ENCODE measurements at places on chromosomes 4 and X. TPM values are rescaled to one million over a fixed set of nuclear protein-coding genes. Genes with fewer than 3 reads are reported as not detected.

EPHA5 gene
- total RNA-seq, result 1.3 TPM

PCYT1B gene
- 0.90 TPM for total RNA-seq

UGT8 gene
- 0.14 TPM for total RNA-seq

PDK3 gene
- 5.9 TPM for total RNA-seq

- H3K4me3 ChIP-seq, result no peak overlapping the region
- no peaks in the 10 kb centered on the region for H3K27me3 ChIP-seq
- H3K27ac ChIP-seq, result no peak overlapping the region
These were observed 37.7 kb upstream of the LRBA start for GRCh38 chr4:151052785-151053184.

- H3K4me3 ChIP-seq, result no peak overlapping the region
- no peaks in the 10 kb centered on the region for H3K36me3 ChIP-seq
- H3K4me1 ChIP-seq, result no peaks in the 10 kb centered on the region
- DNase-seq, result peak; percentile 28
These were observed 309.3 kb downstream of the ANK2 start for GRCh38 chr4:113358784-113359183.

DNA sequence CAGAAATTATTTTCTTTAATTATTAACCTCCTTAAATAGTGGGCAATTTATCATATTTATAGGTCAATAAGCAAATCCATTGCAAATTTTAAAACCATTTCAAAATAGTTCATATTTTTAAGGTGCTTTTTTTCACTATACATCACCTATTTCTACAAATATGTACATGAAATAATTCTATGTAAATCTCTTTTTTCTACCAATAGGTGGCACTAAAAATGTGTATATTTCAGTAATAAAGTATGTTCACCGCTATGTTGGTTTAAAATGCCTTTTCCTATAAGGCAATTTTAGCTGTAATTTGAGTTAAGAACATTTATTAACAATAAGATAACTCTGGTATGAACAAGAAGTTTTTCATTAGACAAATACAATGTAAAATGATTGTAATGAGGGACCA, 672.2 kb downstream of the KCTD8 start:
- no peaks in the 10 kb centered on the region for H3K36me3 ChIP-seq
- DNase-seq, result peak; percentile 24
- H3K4me1 ChIP-seq, result no peaks in the 10 kb centered on the region
- H3K27me3 ChIP-seq, result no peaks in the 10 kb centered on the region
- no peak overlapping the region for H3K27ac ChIP-seq

GRCh38 chr4:121034017-121034416, 38.3 kb downstream of the NDNF start:
- H3K4me3 ChIP-seq, result no peak overlapping the region
- H3K4me1 ChIP-seq, result no peaks in the 10 kb centered on the region
- H3K27me3 ChIP-seq, result no peaks in the 10 kb centered on the region
- H3K36me3 ChIP-seq, result no peaks in the 10 kb centered on the region

GRCh38 chr4:1290165-1290977, 680 bp downstream of the MAEA start:
- H3K27me3 ChIP-seq, result no peaks in the 10 kb centered on the region
- H3K27ac ChIP-seq, result peak overlapping the region; percentile 67
- peak; percentile 23 for DNase-seq
- H3K36me3 ChIP-seq, result no peaks in the 10 kb centered on the region

DNA sequence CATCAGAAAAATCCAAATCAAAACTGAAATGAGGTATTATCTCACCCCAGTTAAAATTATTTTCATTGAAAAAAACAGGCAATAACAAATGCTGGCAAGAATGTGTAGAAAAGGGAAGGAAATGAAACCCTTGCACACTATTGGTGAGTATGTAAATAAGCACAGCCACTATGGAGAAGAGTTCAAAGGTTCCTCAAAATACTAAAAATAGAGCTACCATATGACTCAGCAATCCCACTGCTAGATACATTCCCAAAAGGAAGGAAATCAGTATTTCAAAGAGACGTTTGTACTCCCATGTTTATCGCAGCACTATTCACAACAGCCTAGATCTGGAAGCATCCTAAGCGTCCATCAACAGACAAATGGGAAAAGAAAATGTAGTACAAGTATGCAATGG, 932.4 kb downstream of the PCDH18 start:
- H3K36me3 ChIP-seq, result no peaks in the 10 kb centered on the region
- no peak overlapping the region for H3K27ac ChIP-seq
- H3K27me3 ChIP-seq, result no peaks in the 10 kb centered on the region
- H3K4me1 ChIP-seq, result no peaks in the 10 kb centered on the region
- H3K4me3 ChIP-seq, result no peak overlapping the region
- no peak for DNase-seq

DNA sequence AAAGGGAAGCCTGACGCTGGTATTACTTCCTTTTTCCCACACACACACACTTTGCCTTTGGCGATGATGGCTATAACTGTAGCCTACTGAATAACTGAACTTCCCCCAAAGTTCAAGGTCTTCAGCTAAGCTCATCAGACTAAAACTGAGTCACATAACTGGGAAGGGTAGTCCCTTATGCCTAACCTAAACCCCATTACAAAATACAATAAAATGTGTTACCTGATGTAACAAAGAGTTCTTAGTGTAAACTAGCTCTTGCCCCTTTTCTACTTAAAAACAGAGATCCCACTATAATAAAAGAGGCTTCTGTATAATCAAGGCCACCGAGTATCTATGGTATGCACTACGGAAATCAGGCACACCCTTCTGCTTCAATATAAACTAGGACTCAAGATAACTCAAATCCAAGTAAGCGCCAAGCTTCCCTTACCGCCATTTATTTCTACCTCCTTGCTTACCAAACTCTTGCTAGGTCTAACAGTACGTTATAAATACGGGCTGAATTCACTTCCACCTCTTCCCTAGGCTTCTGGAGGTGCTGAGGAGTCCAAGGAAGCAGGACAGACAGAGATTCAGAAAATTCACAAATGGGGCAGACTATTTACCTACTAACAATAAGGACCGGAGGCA, 2.4 kb downstream of the OTUD4 start:
- peaks cover 2% of the 10 kb centered on the region for H3K36me3 ChIP-seq
- H3K27me3 ChIP-seq, result no peaks in the 10 kb centered on the region
- peaks cover 18% of the 10 kb centered on the region for H3K4me1 ChIP-seq
- H3K27ac ChIP-seq, result peak overlapping the region; percentile 78

DNA sequence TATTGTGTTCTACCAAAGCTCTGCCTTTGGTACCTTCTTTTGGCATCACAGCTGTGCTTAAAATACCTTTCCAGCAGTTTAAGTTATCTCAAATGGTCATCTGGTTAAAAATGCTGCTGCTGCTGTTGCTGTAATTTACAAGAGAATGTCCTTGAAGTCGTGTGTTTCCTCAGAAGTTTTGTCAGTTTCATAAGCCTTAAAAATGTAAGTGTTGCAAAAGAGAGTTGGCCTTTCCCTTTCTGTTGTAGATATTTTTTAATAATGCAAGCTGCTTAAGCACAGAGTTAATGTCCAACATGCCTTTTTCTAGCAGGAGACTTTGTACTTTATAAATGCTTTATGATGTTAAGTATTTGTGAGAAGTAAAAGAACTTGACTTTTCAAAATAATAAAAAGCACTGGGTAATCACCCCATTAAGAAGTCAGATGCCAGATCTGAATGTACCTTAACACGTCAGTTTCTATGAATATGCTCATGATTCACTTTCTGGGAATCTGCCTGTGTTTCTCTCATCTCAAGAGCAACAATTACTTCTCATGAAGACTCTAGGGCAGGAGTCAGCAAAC, 35.3 kb upstream of the TENM3 start:
- no peaks in the 10 kb centered on the region for H3K4me1 ChIP-seq
- no peaks in the 10 kb centered on the region for H3K27me3 ChIP-seq
- DNase-seq, result no peak
- H3K36me3 ChIP-seq, result no peaks in the 10 kb centered on the region
- H3K27ac ChIP-seq, result no peak overlapping the region

DNA sequence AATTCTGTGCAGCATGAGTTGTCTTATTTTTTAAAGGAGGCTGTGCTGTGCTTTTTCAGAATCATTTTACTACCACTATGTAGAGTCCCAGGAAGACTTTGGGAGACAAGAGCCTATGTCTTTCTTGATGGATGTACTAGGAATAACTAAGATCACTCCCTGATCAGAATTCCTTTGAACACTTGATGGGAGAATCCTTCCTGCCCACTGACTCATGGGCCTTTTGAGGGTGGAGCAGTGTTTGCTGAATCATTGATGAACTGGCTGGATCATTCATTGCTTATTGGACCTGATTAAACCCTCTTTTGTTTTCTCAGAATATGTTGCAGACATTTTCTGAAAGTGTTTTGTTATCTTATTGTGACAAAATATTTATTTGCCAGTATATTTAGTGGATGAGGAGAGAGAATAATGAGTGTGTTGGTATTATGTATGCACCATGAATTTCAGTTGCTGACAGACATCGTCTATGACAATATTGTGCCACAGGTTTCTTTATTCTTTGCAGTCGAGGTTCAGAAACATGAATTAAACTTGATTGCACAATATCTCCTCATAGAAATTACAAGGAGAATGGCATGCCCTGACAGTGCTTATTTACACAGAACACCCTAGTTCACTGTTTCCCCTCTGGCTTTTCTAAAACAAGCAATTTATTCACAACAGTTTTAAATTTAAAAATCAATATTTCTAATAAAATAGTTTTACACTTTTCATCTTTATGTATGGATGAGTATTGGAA, 36.3 kb downstream of the POU4F2 start:
- no peaks in the 10 kb centered on the region for H3K36me3 ChIP-seq
- H3K27ac ChIP-seq, result no peak overlapping the region
- no peaks in the 10 kb centered on the region for H3K27me3 ChIP-seq
- no peaks in the 10 kb centered on the region for H3K4me1 ChIP-seq
- no peak overlapping the region for H3K4me3 ChIP-seq

Data from endothelial cell of umbilical vein (primary cell).